ENCODE measurements at places on chromosomes 3 and 15. TPM values are rescaled to one million over a fixed set of nuclear protein-coding genes. Genes with fewer than 3 reads are reported as not detected.

Gene GAP43
- not detected for total RNA-seq

Gene NOX5
- total RNA-seq, result under 0.01 TPM

Gene ISLR2
- total RNA-seq, result not detected

Gene LMAN1L
- not detected for total RNA-seq

Gene CA12
- 4.0 TPM for total RNA-seq

Gene COX17
- total RNA-seq, result 28.8 TPM

Gene CCR5
- total RNA-seq, result not detected

Gene MYL3
- total RNA-seq, result not detected

Gene CLDN1
- total RNA-seq, result 0.47 TPM

Gene KBTBD13
- total RNA-seq, result not detected

Data from endothelial cell of coronary artery (primary cell).